NCI-H1930 (cell line): ENCODE measurements at places on chromosomes 7 and 10.

DNA sequence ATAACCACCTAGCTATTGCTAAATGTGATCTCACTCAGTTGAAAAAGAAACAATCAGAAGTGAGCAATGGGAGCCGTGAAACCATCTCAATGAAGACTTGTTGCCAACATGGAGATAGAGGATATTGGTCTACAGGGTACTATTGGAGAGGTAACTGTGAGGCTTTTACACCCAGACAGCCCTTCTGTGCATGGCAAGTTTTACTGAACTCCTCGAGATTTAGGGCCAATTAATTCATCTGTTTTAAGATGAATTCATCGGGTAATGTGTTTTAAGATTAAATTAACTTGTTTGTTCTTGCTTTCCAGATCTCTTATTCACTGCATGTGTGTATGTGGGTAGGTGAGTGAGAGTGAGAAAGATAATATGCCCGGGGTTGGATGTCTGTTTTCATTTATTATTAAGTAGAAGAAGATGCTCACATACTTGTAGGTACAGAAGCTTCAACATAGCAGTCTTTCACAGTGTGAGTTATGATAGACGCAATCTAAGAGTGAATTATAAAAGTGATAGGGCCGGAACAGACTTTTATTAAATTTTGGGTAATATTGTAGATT lies 323.8 kb downstream of the EXOC4 start:
- no peak for DNase-seq

DNA sequence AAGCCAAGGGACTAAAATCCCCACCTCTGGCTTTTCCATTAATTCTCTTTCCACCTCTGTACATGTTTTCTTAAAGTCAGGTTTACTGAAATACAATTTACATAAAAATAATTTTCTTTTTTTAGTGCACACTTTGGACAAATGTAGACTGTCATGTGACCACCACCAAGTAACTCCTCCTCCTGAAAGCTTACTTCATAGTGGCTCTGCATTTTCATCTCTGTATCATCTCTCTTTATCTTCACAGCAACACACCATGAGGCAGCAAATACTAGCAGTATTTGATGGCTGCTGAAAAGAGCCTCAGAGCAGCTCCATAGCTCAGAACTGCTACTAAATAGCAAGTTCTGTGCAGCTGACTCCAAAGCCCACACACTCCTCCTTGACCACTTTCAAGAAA lies 17.3 kb downstream of the WDFY4 start:
- DNase-seq, result no peak

- no peak for DNase-seq
Measured at GRCh38 chr7:71235253-71235652, 103.3 kb downstream of the GALNT17 start.

DNA sequence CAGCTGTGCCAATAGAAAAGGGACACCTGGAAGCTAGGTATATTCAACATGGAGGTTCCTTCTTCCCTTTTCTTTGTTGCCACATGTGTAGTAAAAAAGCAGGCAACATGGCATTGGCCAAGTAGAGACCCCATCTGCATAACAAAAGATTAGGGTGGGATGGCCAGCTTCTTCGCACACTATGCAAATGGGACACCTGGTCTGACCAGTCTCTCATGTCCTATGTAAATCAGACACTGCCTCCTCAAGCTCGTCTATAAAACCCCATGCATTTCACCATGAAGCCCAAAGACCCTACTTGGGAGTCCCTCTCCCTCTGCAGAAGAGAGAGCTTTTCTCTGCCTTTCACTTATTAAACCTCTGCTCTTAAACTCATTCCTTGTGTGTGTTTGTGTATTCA lies 53.9 kb downstream of the MYL10 start:
- DNase-seq, result peak; percentile 45

DNA sequence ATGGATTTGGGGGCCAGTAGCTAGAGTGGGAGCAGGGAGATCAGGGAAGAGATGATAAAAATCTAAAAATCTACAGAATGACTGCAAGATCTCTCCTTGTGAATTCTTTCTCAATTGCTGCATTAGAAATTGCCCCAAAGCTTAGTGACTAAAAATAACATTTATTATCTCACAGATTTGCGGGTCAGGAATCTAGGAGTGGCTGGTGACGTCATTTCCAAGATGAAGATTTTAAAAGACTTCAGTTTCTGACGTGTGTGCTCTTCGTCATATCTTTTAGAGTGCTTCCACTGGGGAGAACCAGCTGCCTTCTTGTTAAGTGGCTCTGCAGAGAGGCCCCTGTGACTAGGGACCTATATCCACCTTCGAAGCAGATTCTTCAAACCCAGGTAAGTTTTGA lies 112.6 kb downstream of the DGKI start:
- DNase-seq, result no peak

DNA sequence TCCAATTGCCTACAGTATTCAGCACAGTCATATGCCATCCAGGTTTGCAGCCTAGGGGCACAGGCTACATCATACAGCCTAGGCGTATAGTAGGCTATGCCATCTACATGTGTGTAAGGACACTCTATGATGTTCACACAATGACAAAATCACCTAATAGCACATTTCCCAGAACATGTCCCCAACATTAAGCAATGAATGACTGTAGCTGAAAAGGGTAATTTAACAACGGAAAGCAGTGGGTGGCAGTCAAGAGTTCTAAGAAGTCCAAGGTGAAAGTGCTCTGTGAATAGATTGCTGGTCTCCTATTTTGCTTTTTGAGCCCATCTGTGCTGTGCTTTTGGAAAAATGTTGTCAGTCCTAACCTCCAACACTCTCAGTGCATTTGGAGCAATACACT lies 162.6 kb downstream of the KLF6 start:
- no peak for DNase-seq

DNA sequence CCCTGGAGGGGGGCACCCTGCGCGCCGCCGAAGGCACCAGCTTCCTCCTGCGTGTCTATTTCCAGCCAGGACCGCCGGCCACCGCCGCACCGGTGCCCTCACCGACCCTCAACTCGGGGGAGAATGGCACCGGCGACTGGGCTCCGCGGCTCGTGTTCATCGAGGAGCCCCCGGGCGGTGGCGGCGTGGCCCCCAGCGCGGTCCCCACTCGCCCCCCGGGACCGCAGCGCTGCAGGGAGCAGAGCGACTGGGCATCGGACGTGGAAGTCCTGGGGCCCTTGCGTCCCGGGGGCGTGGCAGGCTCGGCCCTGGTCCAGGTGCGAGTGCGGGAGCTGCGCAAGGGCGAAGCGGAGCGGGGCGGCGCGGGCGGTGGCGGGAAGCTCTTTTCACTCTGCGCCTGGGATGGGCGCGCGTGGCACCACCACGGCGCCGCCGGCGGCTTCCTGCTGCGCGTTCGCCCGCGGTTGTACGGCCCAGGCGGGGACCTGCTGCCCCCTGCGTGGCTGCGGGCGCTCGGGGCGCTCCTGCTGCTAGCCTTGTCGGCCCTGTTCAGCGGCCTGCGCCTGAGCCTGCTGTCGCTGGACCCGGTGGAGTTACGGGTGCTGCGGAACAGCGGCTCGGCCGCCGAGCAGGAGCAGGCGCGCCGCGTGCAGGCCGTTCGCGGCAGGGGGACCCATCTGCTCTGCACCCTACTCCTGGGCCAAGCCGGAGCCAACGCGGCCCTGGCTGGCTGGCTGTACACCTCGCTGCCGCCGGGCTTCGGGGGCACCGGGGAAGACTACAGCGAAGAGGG lies 594 bp downstream of the CNNM1 start:
- no peak for DNase-seq

DNA sequence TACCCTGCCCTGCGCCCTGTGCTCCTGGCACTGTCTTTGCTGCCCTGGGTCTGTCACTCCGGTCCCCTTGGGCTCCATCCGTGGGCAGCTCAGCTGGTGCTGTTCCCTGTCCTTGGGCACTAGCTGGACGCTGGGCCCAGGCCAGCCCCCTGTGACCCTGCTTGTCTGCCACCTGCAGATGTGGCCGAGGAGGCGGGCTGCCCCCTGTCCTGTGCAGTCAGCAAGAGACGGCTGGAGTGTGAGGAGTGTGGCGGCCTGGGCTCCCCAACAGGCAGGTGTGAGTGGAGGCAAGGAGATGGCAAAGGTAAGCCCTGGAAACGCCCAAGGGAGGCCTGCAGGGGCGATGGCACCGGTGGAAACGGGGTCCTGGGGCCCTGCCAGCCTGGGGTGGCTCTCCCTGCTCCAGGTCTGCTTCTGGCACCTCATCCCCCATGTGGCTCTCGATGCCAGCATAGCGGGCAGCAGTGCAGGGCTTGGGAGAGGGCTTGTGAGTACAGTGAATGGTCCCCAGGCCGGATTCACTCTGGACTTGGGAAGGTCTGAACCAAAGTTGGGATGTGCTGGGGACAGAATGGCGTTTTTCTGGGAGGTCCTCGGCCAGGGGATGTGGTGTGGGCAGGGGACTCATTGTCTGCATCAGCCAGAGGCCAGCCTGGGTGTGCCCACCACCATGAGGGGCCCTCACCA lies 26.2 kb upstream of the CSGALNACT2 start:
- no peak for DNase-seq

- no peak for DNase-seq
Measured at GRCh38 chr10:69428165-69428564, 11.4 kb upstream of the TACR2 start.

DNA sequence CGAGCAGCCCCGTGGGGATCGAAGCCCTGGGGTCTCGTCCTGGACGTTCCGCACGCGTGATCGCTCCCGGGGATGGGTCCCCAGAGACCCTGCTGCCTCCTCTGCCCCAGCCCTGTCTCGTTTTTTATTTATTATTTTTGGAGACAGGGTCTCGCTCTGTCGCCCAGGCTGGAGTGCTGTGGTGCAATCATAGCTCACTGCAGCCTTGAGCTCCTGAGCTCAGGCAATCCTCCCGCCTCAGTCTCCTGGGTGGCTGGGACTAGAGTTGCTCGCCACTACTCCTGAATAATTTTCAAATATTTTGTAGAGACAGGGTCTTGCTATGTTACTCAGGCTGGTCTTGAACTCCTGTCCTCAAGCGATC lies 319 bp upstream of the STX1A start:
- DNase-seq, result no peak

GRCh38 chr10:11286261-11286852 lies 268.7 kb downstream of the CELF2 start:
- DNase-seq, result no peak

DNA sequence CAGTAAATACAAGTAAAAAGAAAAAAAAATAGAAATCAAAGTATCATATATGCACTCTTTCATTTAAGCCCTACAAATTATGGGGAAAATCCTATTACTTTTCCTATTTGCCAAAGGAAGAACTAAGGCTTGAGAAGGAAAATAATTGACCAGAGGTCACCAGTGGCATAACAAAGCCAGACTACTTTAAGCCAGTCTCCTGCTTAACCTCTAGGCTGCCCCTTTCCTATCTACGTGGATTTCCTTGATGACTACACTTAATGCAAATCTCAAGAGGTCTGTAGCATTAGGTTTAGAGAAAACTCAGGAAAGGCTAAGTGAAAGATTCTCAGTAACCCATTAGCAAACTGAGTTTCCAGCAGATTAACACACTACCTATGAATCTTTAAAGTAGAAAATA lies 49.8 kb downstream of the TPK1 start:
- no peak for DNase-seq

DNA sequence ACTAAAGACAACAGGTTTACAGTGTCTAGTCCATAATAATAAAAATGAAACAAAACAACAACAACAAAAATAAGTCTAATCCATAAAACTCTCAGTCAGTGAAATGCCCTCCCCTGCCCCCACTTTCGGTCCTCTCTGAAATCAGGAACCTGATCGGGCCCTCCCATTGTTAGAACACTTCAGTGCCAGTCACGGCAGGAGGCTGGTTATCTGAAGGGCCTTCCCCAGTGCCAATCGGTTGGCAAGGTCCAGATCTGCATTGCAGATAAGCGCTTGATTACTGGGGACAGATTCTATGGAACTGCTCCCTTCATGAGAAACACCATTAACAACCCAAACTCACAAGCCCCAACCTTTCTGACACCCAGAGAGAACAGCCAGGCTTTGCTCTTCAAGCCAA lies 72.2 kb upstream of the EEPD1 start:
- no peak for DNase-seq

DNA sequence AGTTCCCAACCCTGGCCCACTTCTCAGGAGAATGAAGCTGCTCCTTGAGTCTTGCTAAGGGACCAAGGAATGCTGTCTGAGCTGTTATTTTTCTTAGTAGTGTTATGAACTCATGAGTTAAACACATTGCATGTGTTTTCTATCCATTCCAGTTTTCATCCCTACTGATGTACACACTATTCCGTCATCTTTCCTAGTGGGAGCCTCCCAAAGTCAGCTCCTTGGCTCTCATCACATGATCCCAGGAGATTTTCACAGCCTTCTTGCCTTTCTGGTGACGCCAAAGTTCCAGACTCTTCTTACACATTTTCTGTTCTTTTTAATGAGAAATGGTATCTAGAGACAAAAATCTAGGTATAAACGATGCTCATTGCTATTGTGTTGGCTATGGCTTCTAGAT lies 8.4 kb upstream of the C10orf71 start:
- DNase-seq, result no peak

GRCh38 chr7:74066626-74067025 lies 17.0 kb upstream of the LIMK1 start:
- DNase-seq, result no peak

DNA sequence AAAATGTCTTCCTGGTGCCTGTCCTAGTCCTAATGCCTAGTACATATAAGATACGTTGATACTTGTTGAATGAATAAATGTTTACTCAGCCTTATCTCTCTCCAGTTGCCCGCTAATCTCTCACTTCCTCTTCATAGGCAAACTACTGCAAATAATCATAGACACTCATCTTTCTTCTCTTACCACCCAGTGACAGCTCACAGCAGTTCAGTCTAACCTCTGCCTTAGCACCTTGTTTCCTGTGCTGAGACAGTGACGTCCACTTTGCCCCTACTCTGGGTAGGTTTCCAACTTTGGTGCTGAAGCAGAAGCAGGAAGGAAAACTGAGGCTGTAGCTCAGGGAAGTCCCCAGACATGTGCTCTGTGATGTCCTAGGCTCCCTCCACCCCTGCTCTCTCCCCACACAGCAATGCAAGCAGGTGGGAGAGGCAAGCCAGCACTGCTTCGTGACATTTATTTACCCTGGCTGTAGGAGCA lies 45.5 kb upstream of the RHOBTB1 start:
- no peak for DNase-seq

- no peak for DNase-seq
Measured at GRCh38 chr10:43627942-43628341, 20.7 kb downstream of the ZNF32 start.

DNA sequence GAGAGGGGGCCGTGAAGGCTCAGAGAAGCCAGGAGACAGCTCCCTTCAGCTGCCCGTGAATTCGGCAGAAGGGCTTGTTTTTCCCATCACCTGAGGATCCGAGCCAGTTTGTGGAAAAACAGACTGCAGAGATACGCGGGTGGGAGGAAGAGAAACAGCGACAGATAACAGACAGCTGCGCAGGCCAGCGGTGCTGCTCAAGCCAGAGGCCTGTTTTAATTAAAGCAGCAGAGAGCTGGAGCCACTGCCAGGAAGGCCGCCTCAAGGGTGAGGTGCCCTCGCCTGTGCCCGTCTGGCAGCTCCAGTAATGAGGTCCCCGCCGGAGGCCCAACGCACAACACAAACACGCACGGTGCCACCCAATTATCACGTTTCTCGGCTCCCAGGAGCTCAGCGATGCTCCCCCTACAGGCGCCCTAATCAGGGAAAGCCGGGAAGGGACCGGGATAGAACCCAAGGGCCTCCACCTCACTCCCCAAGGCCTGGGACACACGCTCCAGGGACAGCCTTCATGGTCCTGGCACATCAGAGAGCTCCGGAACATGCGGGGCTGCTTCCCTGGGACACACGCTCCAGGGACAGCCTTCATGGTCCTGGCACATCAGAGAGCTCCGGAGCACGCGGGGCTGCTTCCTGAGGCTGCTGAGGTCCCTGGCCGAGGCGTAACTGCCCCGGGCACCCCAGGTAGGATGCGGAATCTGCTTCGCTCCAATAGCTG lies 60.6 kb upstream of the DNAAF5 start:
- no peak for DNase-seq
